ENCODE measurements at places on chromosomes 5 and 9.

DNA sequence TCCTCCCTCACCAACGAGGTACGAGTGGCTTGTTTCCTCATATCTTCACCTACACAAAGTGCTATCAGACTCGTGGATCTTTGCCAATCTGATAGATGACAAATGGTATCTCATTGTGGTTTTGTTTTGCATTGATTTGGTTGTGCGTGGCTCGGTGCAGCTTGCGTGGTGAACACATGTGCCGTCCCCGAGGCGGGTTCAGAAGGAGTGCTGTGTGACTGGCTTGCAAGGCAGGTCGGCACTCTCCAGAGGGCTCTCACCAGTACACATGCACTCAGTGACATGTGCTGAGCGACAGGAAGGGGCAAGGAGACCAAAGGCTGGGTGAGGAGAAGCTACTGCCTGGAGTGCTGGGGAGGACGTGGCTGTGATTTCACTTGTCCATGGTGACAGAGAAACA lies 95.3 kb upstream of the PITX1 start:
- DNase-seq = no peak

- DNase-seq = no peak
Observed at GRCh38 chr5:39638813-39639212, 214.0 kb upstream of the DAB2 start.

DNA sequence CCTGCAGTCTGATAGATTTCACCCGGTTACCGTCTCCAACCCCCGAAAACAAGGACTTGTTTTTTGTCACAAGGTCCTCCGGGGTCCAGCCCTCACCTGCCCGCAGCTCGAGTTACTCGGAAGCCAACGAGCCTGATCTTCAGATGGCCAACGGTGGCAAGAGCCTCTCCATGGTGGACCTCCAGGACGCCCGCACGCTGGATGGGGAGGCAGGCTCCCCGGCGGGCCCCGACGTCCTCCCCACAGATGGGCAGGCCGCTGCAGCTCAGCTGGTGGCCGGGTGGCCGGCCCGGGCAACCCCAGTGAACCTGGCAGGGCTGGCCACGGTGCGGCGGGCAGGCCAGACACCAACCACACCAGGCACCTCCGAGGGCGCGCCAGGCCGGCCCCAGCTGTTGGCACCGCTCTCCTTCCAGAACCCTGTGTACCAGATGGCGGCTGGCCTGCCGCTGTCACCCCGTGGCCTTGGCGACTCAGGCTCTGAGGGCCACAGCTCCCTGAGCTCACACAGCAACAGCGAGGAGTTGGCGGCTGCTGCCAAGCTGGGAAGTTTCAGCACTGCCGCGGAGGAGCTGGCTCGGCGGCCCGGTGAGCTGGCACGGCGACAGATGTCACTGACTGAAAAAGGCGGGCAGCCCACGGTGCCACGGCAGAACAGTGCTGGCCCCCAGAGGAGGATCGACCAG lies 121.3 kb downstream of the DAB2IP start:
- no peak for DNase-seq

GRCh38 chr9:71944754-71945375 lies 33.4 kb downstream of the C9orf85 start:
- DNase-seq = no peak

DNA sequence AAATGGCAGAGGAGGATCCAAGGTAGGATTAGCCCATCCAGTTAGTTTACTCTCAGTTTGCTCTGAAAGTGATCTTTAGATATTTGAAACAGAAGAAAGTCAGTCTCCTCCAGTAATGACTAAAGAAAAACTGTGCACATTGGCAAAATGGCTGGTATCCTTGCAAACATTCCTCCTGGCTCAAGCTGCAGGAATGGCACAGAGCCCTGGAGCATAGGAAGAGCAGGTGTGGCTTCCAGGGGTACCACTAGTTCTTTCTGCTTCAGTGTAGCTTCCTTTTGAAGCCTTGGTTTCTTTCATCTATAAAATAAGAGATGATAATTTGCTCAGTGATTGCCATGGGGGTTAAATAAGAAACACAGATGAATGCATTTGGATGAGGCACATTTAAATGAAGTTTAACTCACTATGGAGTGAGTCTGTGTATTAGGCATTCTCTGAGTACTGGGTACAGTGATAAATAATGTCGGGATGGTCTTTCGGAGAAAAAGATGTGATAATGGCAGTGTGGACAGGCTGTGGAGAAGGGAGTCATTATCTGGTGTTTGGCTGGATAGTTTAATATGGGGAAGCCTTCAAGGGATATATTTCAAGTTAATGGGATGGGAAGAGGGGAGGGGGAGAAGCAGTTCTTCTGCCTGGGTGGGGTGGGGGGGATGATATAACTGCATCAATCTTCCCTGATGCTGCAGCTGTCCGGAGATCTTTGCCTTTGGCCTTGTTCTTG lies 217.3 kb upstream of the KLF4 start:
- no peak for DNase-seq

- no peak for DNase-seq
Observed at GRCh38 chr5:142343531-142343930, 18.7 kb upstream of the SPRY4 start.

- no peak for DNase-seq
Observed at GRCh38 chr9:112328545-112328944, 4.9 kb downstream of the PTBP3 start.

DNA sequence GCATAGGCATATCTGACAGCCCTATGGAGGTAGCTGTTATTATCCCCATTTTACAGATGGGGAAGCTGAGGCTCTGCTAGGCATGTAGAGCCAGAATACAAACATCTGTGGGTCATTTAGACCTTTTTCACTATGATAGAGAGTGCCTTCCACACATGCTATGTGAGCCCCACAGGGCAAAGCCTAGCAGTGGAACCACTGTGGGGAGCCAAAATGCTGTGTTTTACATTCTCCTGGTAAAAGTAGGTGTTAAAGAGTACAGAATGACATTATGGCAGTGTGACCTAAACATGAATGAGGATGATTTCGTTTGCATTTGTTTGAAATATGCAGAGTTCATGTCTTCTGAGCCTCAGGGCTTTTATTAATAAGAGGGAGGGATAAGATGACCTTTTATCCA lies 265.2 kb downstream of the MAST4 start:
- no peak for DNase-seq

DNA sequence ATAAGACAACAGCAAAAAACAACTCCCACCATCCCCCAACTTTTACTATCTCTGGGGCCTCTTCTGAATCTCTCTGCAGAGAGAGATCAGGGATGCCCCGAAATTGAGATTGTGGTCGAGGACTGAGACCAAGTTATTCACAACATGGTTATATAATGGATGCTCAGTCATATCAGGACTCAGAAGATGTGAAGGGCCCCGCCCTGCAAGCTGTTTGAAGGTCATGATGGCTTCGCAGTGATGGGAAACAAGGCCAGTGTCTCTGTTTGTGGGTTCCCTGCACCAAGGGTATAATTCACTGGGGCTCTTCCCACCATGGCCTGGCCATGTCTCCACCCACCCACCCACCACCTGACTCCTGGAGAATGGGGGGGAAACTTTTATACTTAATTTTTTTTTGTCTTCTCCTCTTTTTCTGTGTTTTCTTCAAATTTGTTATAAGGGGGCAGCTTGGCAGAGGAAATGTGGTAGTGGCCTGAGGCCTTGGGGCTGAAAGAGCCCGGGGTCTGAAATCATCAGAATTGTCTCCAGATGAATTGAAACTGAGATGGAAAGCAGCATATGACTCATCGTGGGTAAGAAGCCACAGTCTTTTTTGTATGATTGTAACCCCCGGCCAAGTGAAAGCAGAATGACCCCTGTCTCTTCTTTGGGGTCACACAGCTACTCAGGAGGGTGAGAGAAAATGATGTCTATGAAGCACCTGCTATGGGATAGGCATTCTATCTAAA lies 15.0 kb upstream of the TEX48 start:
- DNase-seq = no peak

GRCh38 chr5:79107020-79107796 lies 4.4 kb upstream of the BHMT start:
- DNase-seq = no peak

GRCh38 chr5:169590602-169591001 lies 7.0 kb downstream of the SPDL1 start:
- DNase-seq = no peak

GRCh38 chr9:121169094-121169601 lies 32.5 kb downstream of the RAB14 start:
- DNase-seq = no peak

- no peak for DNase-seq
Observed at GRCh38 chr5:7096294-7096693, 299.6 kb upstream of the ADCY2 start.

GRCh38 chr9:68704814-68705530 lies at the start of gene PIP5K1B:
TSS of gene PIP5K1B (plus strand) at chr9:68705240. CDS start at chr9:68822615, 117,375 bp downstream.
- peak; percentile 28 for DNase-seq

GRCh38 chr5:74367241-74367733 lies 273.2 kb downstream of the ENC1 start:
- no peak for DNase-seq

GRCh38 chr5:79318935-79319614 lies 83.1 kb downstream of the JMY start:
- DNase-seq = no peak

- DNase-seq = no peak
Observed at GRCh38 chr9:79447762-79448161, 124.0 kb upstream of the TLE4 start.

- no peak for DNase-seq
Observed at GRCh38 chr9:23933348-23933747, 107.3 kb upstream of the ELAVL2 start.

DNA sequence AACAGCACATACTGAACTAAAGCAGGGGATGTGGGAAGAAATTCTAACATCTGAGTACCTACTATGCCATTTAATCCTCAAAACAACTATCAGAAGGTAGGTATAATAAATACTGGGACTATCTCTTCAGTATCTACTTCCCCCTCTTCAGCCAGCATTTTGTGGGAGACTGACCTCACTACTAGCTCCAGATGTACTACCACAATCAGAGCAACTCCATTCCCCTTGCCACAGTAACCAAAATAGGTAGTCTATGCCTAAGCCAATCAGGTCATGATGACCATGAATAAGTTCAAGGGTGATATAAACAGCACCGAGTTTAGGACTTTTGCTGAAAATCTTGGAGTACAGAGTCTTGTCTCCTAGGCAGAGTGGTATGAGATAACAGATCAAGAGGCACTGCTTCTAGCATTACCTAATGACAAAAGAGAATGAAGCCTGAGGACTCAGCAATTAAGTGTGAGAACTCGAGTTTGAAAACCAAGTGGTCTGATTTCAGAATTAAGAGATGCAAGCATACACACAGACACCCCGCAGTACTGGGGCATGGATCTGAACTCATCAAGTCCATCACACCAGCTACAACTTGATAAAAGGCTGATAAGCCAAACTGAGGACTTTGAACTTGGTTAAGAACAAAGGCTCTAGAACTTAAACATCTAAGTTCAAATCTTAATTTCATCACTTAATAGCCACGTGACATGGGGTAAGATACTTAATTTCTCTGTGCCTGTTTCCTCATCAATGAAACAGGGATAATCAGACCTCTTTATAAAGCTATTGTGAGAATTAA lies 9.7 kb downstream of the FNIP1 start:
- no peak for DNase-seq

GRCh38 chr5:179230061-179230461 lies 115.2 kb downstream of the ADAMTS2 start:
- no peak for DNase-seq

- DNase-seq = no peak
Observed at GRCh38 chr5:15796096-15796495, 296.1 kb downstream of the FBXL7 start.

DNA sequence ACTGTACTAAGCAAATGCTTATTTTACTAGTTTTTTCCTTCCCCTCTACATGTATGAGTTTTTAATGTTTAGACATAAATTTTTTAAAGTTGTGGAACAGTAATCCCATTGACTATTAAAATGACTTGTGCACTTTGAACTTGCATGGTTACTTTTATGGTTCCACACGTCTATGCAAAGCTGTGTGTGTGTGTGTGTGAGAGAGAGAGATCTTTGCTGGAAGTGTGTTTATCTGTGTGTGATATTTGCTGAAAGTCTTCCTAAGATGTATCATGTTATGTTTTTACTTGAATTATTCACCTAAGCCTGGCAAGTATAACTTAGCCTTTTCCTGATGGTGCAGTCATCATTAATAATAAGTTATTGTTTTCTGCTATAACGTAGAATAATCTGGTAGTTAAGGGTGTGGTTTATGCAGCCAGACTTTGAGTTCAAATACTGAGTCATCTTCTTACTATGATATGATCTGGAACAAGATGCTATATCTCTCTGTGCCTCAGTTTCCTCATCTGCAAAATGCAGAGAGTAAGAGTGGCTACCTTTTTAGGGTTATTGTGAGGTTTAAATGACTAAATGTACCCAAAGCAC lies 138.6 kb downstream of the SMARCA2 start:
- DNase-seq = no peak

DNA sequence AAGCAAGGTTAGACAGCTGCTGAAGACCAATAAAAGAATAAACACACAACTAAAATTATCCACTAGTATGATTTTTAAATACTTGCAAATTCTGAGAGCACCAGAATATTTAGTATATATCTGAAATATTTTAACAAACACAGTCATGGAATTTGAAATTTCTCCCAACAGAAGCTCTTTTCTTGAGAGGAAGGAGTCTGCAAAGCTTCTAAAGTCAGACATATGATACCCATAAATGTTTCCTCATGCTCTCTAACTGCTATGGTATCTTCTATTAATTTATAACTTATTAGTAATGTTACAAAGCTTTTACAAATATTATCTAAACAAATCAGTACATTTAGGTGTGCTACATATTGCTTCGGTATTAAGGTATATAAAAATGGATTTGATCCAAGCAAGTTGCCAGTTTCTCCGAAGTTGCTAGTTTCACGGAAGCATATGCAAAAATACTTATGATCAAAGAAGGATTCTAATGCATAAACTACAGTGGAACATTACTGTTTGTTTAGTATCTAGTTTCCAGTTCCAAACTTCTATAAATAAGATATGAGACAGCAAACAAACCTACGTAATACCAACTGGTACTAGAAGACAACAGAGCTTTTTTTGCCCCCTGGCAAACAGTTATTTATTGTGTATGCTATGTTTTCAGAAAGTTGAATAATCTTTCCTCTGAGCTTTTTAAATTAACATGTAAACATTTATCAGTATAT lies 22.0 kb downstream of the FNIP1 start:
- DNase-seq = no peak

GRCh38 chr9:125867751-125868415 lies 120.7 kb downstream of the PBX3 start:
- no peak for DNase-seq

DNA sequence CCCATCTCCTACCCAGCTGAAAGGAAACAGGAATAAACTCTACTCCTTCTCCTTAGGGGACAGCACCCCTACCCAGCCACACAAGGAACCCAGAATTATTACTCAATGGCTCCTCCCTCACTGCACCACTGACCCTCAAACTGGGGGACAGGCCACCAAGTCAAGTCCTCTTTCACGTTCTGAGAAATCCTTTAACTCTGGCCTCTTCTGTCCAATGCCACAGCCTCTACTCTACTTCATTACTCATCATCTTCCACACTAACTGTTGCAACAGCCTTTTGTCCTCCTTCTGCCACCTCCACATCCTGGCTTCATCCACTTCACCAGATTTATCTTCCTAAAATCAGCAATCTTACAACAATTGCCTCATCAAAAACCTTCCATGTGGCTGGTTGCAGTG lies 6.8 kb downstream of the TTC39B start:
- DNase-seq = no peak

GRCh38 chr9:134951994-134952393 lies 34.3 kb upstream of the FCN1 start:
- DNase-seq = no peak

All from activated T-cell treated with anti-CD3 and anti-CD28 coated beads, Interleukin-2, amount 50 U/mL, for 1 hour (primary cell).